Placental pericyte (primary cell): ENCODE measurements at places on chromosomes 4 and X. TPM values are rescaled to one million over a fixed set of nuclear protein-coding genes. Genes with fewer than 3 reads are reported as not detected.

SHROOM3 gene
- 7.9 and 42.5 TPM in 2 replicates for total RNA-seq

TENM3 gene
- 23.0 and 74.2 TPM in 2 replicates for total RNA-seq

NEUROG2 gene
- total RNA-seq: not detected in 2 replicates

PPBP gene
- total RNA-seq: not detected in 2 replicates

CWH43 gene
- total RNA-seq: not detected in 2 replicates

CYLC1 gene
- total RNA-seq: not detected in 2 replicates

CD40LG gene
- not detected in 2 replicates for total RNA-seq

BEND2 gene
- not detected in 2 replicates for total RNA-seq
